ENCODE measurements at places on chromosomes 1 and 21.

DNA sequence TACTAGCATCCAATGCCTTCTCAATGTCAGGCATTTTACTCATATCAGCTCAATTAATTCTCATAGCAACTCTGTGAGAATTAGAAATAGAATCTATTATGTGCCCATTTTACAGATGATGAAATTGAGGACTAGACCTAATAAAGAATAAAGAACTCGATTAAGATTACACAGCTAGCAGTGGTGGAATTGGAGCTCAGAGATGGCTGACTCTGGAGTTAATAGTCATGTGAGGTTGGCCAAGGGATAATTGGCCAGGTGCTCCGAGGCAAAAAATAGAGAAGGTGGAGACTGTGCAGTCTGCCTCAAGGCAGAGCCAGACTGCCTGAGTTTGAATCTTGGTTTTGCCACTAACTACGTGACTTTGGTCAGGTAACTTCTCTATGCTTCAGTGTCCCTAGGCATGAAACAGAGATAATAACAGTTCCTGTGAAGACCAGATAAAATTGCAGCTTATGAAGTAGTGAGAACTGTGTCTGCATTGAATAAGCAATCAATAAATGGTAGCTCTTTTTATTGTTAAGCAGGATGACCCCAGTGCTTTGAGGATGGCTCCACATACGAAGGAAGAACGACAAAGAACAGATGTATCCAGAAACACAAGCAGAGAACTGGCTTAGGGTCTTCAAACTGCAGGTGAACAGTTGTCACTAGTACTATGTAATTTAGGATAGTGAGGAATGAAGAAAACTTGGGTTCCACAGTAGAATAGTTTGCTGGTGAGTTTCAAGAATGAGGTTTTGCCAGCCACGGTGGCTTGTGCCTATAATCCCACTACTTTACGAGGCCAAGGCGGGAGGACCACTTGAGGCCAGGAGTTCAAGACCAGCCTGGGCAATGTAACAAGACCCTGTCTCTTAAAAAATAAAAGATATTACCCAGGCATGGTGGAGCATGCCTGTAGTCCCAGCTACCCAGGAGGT, 6.9 kb upstream of the CCSAP start:
- no peak for DNase-seq

DNA sequence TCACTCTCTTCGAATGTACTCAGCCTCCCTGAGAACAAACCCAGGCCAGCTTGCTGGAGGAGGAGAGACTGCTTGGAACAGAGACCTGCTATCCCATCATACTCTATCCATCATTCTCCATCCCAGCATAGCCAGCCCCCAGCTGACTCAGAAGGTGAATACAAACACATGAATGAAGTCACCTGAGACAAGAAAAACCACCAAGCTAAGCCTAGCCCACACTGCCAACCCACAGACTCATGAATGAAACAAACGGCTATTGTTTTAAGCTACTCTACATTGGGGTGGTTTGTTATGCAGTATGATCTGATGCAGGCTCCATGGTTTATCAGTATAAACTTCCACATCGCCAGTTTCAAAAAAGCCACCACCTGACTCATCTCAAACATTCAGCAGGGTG, 395.6 kb downstream of the SETD4 start:
- DNase-seq: no peak

DNA sequence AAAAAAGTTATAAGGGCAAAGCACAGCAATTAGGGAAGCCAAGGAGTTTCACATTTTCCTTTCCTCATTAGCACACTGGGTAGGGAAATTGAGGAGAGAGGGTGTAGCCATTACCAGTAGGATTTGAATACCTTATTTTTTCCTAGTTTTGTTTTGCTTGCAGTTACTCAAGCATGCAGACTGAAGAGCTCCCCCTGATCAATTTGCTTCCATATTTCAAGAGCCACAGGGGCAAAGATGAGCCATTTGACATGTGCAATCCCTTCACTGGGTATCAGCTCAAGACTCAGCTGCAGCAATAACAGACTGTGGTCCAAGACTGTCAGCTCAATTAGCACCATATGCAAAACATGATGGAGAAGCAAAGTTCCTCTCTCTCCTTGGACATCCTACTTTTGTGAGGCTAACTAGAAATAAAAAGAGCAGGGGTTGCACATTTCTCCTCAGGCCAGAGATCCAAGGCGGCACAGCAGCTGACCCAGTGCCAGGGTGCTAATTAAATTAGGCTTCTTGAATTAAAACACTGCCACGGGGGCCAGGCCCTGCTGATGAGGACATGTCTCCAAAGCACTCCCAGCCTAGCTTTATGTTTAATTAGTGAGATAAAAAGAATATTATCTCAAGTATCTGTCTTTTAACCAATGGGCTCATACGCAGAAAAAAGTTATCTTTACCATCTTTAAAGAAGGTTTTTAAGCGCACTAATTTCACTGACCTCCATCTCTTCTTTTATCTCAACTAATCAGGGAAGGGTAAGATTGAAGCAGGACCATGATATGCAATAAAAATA, 36.7 kb upstream of the LRRC53 start:
- no peak for DNase-seq

GRCh38 chr1:222251847-222252246, 296.1 kb downstream of the HHIPL2 start:
- DNase-seq: no peak

DNA sequence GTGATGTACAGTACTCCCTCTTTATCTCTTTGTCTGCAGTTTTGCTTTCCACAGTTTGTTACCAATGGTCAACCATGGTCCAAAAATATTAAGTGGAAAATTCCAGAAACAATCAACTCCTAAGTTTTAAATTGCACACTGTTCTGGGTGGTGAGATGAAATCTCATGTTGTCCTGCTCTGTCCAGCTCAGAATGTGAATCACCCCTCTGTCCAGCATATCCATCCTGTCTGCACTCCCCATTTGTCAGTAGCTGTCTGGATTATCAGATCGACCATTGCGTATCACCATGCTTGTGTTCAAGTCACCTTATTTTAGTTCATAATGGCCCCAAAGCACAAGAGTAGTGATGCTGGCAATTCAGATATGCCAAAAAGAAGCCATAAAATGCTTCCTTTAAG, 118.2 kb upstream of the PDE4B start:
- no peak for DNase-seq

- no peak for DNase-seq
Measured at GRCh38 chr1:91805311-91805801, 80.6 kb downstream of the TGFBR3 start.

GRCh38 chr21:41102281-41102680, 65.7 kb upstream of the BACE2 start:
- DNase-seq: no peak

- no peak for DNase-seq
Measured at GRCh38 chr1:167564612-167565270, 11.2 kb upstream of the CREG1 start.

- no peak for DNase-seq
Measured at GRCh38 chr1:158354255-158354654, 561 bp downstream of the CD1E start.

- DNase-seq: no peak
Measured at GRCh38 chr1:229869687-229870086, 197.4 kb upstream of the GALNT2 start.

DNA sequence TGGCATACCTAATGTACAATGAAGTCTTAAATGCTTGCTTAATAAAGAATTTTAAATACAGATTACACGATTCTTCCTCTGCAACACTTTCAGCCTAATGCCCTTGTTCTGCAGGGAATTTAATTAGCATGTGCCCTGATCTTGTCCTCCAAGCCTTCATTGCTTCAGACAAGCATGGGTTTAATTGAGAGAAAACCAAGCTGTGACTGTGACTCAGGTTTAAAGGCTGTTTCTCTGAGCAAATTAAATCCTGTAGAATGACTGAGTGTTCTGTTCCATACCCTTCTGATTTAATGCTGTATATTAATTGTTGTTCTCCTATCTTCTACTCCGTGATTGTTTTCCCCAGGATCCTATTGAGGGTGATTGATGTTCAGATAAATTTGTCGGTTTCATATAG, 269.0 kb upstream of the PRMT6 start:
- no peak for DNase-seq

Measured in T-helper 2 cell (primary cell).